ENCODE measurements at places on chromosomes 4 and X.

- peak; percentile 52 for DNase-seq
Observed at GRCh38 chrX:152897222-152898131, at the start of gene ZNF185. ZNF185 (plus strand) TSS chrX:152898067; CDS start chrX:152914490, 16,423 bp downstream.

GRCh38 chr4:108738003-108738706, 24.7 kb downstream of the ETNPPL start:
- DNase-seq, result no peak

GRCh38 chrX:132584936-132585335, 96.1 kb upstream of the MBNL3 start:
- DNase-seq, result peak; percentile 64

DNA sequence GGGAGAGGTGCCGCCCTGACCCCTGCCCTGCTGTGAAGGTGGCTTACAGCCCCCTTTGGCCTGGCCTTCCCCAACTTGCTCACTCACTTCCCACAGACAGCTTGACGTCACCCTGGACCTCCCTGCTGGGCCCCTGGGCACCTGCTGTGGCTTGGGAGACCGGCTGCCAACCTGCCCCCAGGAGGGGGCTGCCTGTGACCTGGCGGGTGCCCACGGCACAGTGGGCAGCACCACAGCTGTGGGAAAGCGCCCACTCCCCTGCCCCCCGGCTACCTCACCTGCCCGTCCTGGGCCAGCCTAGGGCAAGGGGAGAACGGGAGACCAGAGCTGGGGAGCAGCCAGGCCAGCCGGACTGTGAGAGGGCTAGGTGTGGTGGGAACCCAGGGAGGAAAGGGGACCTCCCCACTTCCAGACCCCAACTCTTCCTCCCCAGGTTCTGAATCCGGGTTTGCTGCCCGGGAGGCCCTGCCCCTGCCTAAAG, 2.4 kb upstream of the ZFP92 start:
- DNase-seq, result no peak

DNA sequence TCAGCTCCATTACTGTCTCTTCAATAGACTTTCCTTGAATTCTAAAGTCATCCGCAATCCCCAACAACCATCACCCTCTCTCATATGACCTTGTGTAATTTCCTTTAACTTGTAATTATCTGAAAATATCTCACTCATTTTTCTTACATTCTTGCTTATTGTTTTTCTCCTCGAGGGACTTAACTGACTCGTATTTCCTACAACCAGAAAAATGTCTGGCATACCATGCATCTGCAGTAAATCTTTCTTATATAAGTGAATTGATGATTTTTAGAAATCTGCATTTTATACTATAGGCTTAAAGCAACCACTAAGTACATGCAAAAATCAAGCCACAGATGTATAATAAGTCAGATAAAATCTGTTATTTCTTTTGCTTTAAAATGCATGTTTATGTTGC, 276.7 kb downstream of the UNC5C start:
- DNase-seq, result no peak

- DNase-seq, result no peak
Observed at GRCh38 chr4:111842336-111842735, 302.9 kb upstream of the FAM241A start.

Data from trophoblast cell (in vitro differentiated cells and primary cell).